ENCODE measurements at places on chromosomes 3 and 15.

DNA sequence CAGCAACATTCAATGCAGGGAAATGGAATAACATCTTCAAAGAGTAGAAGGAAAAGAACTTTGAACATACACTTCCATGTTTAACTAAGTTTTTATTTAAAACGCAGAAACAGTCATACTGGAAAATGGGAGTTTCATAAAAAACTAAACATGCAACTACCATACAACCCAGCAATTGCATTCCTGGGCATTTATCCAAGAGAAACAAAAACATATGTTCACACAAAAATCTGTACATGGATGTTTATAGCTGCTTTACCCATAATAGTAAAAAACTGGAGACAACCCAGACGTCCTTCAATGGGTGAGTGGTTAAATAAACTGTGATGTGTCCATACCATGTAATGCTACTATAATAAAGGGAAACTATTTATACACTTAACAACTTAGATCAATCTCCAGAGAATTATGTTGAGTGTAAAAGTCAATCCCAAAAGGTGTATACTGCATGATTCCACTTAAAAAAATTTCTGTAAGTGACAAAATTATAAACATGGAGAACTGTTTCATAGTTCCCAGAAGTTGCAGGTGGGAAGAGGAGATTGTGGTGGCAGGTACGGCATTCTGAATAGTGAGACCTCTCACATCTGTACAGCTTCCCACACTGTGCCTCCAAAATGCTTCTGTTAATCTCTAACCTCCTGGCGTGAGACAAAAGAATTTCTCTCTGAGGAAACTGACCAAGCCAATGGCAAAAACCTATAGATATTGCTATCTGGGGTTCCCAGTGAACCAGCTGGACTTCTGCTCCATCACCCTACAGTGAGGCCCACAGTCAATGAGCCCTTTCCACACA lies 23.1 kb downstream of the ISG20 start:
- no peak for ATAC-seq

DNA sequence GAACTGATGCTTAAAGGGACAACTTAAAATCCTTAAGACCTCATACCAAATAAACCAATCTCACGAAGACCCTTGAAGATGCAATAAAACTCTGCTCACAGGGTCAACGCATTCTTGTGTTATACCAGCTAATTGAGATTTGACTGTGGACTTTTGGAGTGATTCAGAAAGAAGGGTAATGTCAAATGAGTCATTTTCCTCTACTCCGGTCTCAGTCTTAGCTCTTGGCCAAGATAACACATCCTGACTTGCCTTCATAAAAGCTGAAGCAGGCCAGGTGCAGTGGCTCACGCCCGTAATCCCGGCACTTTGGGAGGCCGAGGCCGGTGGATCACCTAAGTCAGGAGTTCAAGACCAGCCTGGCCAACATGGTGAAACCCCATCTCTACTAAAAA lies 3.8 kb downstream of the PKM start:
- peak; percentile 30 for ATAC-seq

- ATAC-seq, result no peak
Observed at GRCh38 chr3:30350011-30350410, 256.4 kb upstream of the TGFBR2 start.

DNA sequence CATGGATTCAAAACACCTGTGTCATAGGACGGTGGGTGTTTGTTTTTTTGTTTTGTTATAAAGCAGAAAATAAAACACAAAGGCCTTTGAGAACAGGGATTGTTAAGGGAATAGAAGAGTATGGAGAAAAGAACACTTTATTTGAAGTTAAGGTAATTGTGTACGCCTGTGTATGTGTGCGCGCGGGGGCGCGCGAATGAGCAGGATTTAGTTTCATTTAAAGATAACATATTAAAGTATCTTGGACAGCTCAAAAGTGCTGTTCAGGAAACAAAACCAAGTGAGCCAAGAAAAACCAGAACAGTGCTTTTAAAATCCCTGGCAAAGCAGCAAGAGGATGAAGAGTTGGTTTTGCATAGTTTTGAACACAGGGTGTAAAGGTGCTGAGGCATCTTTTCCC lies 1.9 kb downstream of the CPNE4 start:
- no peak for ATAC-seq

- no peak for ATAC-seq
Observed at GRCh38 chr3:174000675-174001074, 603.1 kb downstream of the NLGN1 start.

GRCh38 chr15:70855764-70856163 lies 1.8 kb upstream of the LARP6 start:
- ATAC-seq, result no peak

DNA sequence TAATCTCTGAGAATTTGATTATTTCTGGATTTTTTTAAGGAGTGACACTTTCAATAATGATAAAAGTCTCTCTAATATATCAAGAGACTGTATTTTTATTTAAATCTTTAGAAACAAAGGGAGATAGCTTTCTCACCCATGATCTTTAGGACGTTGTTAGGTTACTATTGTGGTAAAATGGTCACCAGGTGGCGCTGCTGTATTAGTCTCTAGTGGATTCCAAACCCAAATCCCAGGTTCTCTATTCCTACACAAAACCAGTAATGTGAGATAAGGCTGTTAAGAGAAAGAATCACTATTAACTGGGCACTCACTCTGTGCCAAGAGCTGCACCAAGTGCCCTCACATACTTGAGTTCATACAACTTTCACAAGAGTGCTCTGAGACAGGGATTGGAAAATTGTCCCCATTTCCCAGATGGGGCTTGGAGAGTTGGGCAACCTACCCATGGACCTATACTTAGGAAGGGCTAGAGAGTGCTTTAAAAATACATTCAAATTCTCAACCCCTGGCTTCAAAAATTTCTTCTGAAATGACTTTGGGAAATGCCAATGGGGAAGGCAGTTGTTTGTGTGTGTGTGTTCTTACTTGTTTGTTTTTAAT lies 593.4 kb upstream of the TGFBR2 start:
- ATAC-seq, result no peak

DNA sequence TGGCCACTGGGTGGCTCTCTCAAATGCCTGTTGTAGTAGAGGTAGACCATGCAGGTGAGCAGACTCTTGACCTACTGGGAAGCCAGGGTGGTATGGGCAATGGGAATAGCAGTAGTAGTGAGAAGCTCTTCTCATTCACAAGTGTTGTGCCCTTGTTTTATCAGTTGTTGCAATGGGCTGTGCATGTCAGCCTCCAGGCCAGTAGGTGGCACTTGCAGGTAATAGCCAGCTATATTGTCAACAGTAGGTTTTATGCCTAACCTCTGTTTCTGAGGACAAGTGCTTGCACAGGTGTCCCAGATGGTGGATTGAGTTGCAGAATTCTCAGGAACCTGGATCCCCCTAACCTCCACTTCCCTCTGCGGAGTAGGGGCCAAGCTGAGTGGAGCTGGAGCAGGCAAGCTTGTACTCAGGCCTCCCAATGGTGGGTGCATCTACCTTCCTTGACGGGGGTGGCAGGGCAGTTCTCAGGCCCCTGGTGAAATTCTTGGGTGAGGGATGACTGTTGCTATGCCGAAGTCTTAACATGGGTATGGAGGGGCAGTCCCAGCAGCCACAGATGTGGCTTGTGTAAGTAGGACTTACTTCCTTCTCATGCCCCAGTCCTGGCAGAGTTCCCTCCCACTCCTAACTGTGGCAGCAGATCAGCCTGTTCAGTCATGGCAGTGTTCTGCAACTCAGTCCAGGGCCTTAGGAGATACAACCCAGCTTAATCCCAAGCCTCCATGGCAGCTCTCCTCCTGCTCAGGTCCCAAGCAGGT lies 104.3 kb downstream of the NEO1 start:
- no peak for ATAC-seq

GRCh38 chr3:183435661-183436060 lies 7.2 kb upstream of the MCF2L2 start:
- peak; percentile 86 for ATAC-seq

- no peak for ATAC-seq
Observed at GRCh38 chr3:120258009-120258408, 27.0 kb downstream of the GPR156 start.

DNA sequence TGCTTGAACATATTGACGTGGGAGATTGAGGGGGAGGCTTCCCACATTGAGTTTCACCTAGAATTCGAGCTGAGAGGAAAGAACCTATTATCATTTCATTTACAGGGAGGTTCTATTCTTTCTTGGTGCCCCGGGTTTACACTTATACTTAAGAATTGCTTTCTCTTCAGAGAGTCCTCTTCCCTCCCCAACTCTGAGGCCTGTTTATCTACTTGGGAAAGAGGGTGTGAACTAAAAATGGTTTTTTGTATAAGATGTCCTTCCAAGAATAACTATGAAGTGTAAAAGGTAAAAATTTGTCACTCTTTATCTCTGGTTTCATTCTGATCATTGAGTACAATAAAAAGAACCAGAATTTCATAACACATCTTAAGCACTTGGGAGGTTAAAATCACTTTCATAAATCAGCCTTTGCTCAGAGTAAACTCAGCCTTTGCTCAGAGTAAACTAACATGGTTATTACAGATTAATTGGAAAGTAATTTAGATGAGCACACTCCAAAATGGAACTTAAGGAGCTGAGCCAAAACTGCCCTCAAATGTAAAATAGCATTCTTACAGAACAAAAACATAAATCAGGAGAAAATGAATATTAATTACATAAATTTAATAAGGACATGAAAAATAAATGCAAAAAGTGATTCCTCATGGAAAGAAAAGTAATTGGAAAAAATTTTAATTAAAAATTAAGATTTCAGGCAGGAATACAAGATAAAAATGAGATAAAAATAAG lies 75.2 kb downstream of the GADL1 start:
- no peak for ATAC-seq

GRCh38 chr15:69636169-69636915 lies 183.7 kb downstream of the RPLP1 start:
- ATAC-seq, result no peak

GRCh38 chr3:38653685-38654537 lies 4.4 kb upstream of the SCN5A start:
- no peak for ATAC-seq

- no peak for ATAC-seq
Observed at GRCh38 chr15:48935236-48935635, 28.5 kb downstream of the SHC4 start.

- ATAC-seq, result no peak
Observed at GRCh38 chr3:157170861-157171260, 10.9 kb upstream of the CCNL1 start.

DNA sequence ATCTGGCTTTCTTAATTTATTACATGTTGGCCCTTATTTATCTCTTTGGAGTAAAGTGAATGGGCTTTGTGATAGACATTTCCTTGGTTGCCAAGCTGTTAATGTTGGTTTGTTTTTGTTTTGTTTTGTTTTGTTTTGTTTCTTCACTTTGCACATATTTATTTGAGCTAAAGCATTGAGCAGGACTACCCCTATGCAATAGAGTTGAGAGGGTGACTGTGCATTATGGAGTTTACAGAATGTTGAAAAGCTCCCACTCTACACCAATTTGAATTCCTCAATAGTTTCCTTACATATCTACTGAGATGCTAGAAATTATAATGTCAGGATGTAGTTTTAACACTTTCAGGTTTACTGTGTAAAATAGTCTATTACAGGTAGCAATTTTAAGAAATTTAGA lies 462.8 kb upstream of the CBLB start:
- ATAC-seq, result no peak

DNA sequence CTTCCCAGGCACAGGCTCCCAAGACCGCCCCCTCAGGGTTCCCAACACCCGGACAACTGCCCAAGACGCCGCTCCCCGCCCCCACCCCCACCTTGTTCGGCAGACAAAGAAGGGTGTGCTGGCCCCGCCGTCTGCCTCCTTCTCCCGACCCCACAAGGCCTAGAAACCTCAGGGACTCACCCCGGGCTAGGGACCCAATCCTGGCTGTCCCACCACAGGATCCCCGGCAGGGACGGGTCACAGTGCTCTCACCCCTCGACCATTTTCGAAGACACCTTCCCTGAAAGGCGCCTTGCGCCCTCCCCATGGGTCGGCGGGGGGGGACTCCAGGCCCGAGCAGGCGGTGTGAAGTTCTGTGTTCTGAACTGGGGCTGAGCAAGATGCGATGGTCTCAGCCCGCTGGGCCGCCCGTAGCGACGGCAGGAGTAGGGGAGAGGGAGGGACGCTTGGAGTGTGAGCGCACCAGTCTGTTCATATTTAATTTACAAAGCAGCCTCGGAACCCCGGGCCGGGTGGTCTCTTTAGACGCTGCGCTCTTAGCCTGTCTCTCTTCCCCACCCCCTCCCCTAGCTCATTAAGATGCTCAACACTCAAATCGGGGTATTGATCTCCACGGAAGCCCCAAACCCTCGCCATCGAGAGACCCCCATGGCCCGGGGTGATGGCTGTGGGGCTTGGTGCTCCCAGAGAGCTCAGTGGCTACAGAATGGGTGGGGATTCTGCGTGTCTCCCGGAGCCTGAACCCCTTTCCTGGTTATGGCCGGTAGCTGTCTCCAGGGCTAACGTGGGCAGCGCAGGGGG lies 1.4 kb upstream of the ISLR2 start:
- no peak for ATAC-seq

DNA sequence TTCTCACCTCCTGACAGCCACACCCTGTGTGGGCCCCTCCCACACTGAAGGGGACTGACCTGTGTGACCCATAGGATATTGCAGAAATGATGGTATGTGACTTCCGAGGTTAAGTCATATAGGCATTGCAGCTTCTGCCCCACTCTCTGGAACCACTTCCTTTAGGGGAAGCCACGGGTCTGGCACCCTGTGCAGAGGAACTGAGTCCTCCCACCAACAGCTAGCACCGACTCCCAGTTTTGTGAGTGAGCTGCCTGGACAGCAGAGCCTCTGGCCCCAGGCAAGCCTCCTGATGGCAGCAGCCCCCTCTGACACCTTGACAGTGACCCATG lies 24.6 kb upstream of the SLC6A6 start:
- ATAC-seq, result peak; percentile 55

DNA sequence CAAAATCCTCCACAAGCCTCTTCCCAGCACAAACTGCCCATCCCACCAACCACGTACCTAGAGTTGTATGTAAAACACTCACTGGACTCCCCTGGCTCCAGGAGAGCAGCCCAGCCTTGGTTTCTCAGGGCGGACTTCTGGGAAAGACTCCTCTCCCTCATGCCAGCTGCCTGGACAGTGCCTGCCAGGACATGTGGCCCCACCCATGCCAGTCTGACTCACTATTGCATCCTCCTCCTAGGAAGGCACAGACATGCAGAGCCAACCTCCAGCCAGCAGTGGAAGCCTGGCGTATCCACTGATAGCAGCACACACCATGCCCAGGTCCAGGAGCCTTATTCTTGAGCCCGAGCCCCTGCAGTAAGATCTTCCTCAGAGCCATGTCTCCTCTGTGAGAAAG lies 8.6 kb downstream of the PKM start:
- no peak for ATAC-seq

GRCh38 chr3:10432156-10432845 lies 73.1 kb downstream of the ATP2B2 start:
- no peak for ATAC-seq
